ENCODE measurements at places on chromosomes 4 and X. TPM values are rescaled to one million over a fixed set of nuclear protein-coding genes. Genes with fewer than 3 reads are reported as not detected.

DNA sequence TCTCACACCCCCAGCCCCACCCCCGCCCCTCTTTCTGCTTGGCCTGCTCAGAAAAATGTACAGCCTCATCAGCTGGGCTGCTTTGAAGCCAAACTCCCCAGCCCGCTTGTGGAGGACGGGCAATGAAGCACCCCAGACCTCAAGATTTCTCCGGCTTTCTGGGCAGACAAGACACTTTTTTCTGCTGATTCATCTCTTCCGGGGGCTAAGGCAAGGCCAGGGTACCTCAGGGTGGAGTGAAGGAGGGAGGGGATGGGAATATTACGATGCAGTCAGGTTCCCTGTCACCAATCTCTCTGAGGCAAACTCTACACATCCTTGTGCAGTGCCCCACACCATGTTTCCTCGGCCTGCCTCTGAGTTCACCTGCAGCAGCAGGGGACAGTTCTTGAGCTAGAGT, 66.9 kb upstream of the ATP6AP2 start:
- ATAC-seq = no peak

- ATAC-seq = no peak
Measured at GRCh38 chr4:108829966-108830492, 67.2 kb upstream of the ETNPPL start.

The UCHL1 gene
- 109 TPM for total RNA-seq

The CENPU gene
- total RNA-seq = not detected
